ENCODE measurements at places on chromosomes 16 and 17.

DNA sequence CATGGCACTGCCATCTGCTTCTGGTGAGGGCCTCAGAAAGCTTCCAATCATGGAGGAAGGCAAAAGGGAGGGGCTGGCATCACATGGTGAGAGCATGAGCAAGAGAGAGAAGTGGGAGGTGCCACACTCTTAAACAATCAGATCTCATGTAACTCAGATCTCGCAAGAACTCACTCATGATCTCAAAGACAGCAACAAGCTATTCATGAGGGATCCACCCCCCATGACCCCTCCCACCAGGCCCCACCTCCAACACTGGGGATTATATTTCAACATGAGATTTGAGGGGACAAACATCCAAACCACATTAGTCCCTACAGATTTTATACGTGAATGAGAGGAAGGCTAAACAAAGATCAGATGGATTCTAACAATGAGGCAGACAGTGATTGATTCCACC lies 8.9 kb upstream of the TMEM132E start:
- no peak for DNase-seq

GRCh38 chr17:29559640-29560039 lies 7.2 kb downstream of the ABHD15 start:
- no peak for DNase-seq

GRCh38 chr16:6633456-6633855 lies 699.2 kb upstream of the RBFOX1 start:
- no peak for DNase-seq

GRCh38 chr17:47633996-47634395 lies 15.7 kb upstream of the KPNB1 start:
- no peak for DNase-seq

DNA sequence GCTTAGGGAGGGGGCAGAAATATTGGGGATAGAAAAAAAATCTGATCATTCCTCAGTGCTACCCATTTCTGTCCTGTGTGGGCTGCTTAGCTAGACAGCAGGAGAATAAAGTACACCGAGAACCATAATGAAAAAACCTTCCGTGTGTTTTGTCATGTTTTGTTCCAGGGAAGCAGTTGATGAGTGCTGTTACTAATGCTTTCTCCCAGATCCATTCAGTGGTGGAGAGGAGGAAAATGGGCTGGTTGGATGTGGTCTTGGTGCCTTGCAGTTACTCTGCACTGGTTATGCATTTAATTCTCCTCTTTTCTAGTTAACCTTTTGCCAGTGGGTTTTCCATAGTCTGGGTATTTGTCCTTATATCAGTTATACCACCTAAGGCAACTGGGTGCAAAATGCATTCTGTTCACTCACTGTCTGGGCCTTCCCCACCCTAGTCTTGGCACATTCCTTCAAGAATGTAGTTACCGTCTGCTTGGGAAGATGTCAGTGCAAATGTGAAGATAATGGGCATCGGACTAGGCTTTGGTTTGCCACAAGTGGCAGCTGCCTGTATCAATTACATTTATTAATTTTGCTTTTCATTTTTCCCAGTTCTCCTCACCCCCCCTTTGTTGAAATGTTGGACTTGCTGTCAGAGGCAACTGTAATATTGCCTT lies 9.3 kb upstream of the TBKBP1 start:
- DNase-seq = no peak

DNA sequence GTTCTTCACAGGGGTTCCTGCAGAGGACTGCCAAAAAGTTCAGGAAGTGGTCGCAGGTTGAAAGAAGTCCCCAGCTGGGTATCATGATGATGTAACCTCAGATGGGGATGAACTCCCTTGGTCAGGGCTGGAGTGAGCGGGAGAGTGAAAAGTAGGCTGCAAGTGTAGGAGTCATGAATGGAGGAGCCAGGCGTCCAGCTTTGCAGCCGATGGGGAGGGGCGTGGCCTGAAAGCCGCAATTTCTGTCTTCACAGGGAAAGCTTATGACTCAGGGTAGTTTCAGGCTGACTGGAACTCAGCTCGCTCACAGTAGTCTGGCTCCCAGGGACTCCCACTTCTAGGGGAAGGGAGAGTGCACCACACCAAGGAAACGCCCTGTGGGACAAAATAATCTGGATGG lies 70.0 kb upstream of the HS3ST3A1 start:
- no peak for DNase-seq

GRCh38 chr16:2081201-2082084 lies 33.7 kb downstream of the TSC2 start:
- DNase-seq = no peak

DNA sequence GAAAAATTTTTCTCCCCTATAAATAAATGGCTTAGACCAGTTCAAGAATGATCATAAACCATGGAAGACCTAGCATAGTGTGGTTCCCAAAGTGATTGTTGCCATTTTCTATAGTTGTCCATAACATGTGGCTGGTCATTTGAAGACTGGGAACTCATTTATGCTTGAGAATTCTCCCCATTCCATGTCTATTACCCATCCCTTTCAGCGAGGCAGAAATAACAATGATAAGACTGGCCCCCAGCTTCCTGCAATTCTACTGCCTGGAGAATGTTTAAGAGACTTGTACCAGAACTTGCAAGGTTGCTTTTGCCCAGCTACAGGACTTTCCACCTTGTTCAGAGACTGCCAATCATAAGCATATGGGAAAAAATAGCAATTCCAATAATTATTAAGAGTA lies 146.5 kb upstream of the CDH11 start:
- no peak for DNase-seq

DNA sequence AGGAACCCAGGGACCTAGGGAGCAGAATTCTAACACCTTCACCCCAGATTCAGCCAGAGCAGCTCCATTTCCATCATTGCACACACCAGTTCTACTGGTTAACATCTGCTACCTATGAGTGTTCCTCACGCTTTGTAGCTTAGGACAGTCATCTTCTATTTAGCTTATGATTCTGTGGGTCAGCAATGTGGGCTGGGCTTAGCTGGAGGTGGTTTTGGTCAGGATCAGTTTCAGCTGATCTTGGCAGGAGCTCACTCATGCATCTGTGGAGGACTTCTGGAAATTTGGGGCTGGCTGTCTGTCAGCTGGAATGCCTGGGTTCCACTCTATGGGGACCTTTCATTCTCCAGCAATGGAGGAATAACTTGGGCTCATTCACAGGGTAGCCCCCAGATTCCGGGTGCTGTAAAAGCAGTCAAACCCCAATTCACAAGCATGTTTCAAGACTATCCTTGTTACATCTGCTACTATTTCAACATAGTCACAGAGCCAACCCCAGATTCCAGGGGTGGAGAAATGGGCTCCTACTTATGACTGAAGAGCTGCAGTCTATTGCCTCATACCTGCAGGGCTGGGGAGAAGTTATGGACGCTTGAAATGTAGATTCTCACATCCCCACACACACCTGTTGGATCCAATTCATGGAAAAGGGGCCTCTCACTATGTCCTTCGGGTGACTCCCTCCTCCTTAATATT lies 3.4 kb upstream of the HP start:
- DNase-seq = no peak

- peak; percentile 45 for DNase-seq
These were observed 339.8 kb upstream of the PSMD7 start for GRCh38 chr16:73956587-73957494.

- DNase-seq = no peak
These were observed 27.9 kb upstream of the ATP2C2 start for GRCh38 chr16:84340325-84341040.

GRCh38 chr17:48241131-48241591 lies 133.6 kb downstream of the SNX11 start:
- peak; percentile 57 for DNase-seq

- DNase-seq = no peak
These were observed 41.9 kb upstream of the RBBP6 start for GRCh38 chr16:24497440-24497839.

DNA sequence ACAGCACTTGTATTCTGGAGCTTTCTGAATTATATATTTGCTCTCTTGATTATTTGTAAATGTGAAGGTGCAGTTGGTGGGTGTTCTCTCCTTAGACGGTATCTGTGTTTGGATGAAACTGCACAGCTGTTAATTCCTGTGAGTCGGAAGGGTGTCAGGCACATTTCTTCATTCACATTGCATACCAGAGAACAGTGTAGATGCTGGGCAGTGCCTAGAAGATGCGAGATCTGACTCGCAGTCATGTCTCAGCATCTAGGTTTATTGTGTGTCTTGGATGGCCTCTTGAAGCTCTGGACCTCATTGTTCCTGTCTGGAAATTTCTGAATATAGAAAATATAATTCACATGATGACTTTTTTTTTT lies 61.2 kb downstream of the CLEC16A start:
- no peak for DNase-seq

GRCh38 chr17:7477392-7478275 lies 1.8 kb downstream of the ZBTB4 start:
- DNase-seq = peak; percentile 57

GRCh38 chr17:40025991-40026815 lies 11.0 kb downstream of the CSF3 start:
- no peak for DNase-seq

- DNase-seq = no peak
These were observed 27.4 kb upstream of the SLC6A2 start for GRCh38 chr16:55628306-55628968.

- DNase-seq = no peak
These were observed 772 bp upstream of the CHCT1 start for GRCh38 chr17:60421273-60422161.

- DNase-seq = no peak
These were observed 8.2 kb upstream of the PHF12 start for GRCh38 chr17:28959471-28959871.

- DNase-seq = peak; percentile 81
These were observed 12.6 kb upstream of the RNF222 start for GRCh38 chr17:8409966-8410882.

- no peak for DNase-seq
These were observed 16.5 kb downstream of the PHKB start for GRCh38 chr16:47477679-47478078.

GRCh38 chr17:44595216-44595775 lies 38.0 kb downstream of the FZD2 start:
- DNase-seq = no peak

DNA sequence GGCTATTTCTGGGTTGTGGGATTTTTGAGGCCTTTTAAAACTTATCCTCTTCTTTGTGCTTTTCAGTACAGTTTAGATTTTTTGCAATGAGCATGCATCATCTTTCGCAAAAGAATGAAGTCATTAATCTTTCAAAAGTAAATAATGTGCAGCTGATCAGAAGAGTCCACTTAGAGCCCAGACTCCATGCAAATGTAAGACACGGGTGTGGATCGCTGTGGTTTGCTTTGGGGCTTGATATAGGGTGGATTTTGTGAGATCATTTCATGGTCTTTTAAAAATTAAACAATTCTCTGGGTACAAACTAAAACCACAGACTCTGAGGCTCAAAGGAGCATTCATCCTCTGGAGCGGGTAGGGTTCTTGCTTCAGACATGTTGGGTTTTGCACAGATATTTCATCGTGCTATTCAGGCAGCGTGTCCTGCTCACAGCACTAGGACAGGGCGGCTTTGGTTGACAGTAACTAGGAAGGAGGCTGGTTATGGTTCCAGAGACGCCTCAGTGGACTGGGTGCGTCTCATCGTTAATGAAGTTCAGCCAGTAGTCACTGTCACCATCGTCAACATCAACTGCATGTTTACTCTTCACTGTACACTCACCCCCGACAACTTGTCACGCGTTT lies 129.4 kb upstream of the PLCG2 start:
- no peak for DNase-seq

DNA sequence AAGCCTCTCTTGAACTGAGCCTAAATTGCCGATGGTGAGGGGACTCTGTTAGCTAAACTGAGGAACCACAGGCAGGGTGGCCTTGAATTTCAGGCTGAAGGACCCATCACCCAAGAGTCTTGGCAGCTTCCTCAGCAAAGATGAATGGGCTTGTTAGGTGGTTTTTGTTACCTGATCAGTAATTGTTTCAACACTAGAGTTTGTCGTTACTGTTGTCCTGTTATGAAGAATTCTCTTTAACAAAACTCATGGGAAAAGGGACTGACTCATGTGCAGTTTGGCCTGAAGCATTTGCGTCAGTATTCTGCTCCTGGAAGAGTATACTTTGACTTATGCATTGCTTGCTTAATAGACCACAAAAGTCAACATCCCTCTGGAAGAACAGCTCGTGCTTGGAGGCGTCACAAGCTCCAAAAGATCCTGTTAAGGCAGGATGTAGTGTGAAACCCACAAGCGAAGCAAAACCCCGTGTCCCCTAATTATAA lies 206.0 kb downstream of the IRX3 start:
- peak; percentile 95 for DNase-seq

DNA sequence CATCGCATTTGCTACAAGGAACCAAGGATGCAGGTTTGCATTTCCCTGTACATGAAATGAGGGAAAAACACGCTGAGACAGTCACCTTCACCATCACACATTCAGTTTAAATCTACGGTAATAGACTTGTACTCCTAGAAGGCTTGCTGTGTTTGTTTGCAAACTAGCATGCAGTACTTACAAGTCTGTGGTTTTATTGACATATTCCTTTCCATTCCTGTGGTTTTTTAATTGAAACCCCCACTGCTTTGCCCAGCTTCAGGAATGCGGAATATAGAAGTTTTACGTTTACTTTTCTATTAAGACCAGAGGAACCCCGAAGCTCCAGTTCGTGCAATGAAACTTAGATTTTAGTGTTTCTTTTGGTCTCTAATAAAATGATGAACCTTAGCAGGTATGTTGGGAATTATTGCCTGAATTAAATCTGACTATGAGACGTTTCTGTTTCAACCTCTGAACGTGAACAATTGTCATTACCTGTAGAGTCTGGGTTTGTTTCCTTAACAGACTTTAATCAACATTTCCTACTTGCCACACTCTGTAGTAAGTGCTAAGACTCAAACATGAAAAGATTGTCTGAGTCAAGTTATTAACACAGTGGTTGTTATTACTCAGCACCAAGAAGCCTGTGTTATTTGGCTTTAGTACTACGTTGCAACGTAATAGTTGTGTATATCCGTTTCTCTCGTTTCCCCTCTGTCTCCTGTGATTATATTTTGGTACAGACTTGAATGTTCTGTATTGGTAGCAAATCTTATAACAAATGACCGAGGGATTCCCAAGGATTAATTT lies 793.3 kb upstream of the GOT2 start:
- DNase-seq = no peak

GRCh38 chr16:51510416-51510815 lies 359.3 kb upstream of the SALL1 start:
- no peak for DNase-seq

DNA sequence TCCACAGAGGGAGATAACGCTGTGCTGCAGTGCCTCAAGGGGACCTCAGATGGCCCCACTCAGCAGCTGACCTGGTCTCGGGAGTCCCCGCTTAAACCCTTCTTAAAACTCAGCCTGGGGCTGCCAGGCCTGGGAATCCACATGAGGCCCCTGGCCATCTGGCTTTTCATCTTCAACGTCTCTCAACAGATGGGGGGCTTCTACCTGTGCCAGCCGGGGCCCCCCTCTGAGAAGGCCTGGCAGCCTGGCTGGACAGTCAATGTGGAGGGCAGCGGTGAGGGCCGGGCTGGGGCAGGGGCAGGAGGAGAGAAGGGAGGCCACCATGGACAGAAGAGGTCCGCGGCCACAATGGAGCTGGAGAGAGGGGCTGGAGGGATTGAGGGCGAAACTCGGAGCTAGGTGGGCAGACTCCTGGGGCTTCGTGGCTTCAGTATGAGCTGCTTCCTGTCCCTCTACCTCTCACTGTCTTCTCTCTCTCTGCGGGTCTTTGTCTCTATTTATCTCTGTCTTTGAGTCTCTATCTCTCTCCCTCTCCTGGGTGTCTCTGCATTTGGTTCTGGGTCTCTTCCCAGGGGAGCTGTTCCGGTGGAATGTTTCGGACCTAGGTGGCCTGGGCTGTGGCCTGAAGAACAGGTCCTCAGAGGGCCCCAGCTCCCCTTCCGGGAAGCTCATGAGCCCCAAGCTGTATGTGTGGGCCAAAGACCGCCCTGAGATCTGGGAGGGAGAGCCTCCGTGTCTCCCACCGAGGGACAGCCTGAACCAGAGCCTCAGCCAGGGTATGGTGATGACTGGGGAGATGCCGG lies 769 bp downstream of the CD19 start:
- no peak for DNase-seq
